CD4-positive, alpha-beta memory T cell (primary cell): ENCODE measurements at places on chromosomes 13 and 19. TPM values are rescaled to one million over a fixed set of nuclear protein-coding genes. Genes with fewer than 3 reads are reported as not detected.
A peak's percentile ranks its signal among the peaks of the same experiment; 100 is the strongest.

DNA sequence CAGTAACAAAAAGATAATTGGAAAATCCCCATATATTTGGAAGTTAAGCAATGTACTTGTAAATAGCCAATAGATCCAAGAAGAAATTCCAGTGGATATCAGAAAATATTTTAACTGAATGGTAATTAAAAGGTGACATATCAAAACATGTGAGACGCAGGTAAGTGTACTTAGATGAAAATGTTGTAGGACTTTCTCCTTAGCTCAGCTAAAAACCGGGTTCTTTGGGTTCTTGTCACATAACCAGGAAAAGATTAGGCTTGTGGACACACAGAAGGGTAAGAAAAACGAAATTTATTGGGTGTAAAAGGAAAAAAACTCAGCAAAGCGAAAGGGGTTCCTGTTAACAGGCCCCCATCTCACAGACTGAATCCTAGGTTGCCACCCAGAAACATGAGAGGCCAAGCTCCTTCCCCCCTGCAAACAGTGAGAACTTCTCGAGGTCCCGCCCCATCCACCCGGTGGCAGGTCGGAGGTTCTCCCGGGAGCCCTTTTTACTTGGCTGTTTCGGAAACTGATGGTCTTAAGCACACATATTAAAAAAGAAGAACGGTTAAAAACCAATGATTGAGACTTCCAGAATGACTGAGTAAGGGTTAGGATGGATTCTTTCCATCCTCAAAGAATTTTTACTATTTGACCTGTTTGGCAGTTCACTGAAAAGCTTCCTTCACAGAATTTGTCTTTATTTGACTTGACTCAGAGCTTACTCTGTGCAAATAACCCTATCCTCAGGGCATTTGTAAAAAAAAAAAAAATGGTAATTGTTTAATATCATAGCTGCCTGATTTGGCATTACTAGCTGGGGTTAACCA lies 3.1 kb upstream of the CCDC70 start:
- no peak for DNase-seq
- no peak overlapping the region for H3K4me3 ChIP-seq
- no peaks in the 10 kb centered on the region for H3K27me3 ChIP-seq
- H3K36me3 ChIP-seq, result no peaks in the 10 kb centered on the region
- no peak overlapping the region for H3K27ac ChIP-seq

DNA sequence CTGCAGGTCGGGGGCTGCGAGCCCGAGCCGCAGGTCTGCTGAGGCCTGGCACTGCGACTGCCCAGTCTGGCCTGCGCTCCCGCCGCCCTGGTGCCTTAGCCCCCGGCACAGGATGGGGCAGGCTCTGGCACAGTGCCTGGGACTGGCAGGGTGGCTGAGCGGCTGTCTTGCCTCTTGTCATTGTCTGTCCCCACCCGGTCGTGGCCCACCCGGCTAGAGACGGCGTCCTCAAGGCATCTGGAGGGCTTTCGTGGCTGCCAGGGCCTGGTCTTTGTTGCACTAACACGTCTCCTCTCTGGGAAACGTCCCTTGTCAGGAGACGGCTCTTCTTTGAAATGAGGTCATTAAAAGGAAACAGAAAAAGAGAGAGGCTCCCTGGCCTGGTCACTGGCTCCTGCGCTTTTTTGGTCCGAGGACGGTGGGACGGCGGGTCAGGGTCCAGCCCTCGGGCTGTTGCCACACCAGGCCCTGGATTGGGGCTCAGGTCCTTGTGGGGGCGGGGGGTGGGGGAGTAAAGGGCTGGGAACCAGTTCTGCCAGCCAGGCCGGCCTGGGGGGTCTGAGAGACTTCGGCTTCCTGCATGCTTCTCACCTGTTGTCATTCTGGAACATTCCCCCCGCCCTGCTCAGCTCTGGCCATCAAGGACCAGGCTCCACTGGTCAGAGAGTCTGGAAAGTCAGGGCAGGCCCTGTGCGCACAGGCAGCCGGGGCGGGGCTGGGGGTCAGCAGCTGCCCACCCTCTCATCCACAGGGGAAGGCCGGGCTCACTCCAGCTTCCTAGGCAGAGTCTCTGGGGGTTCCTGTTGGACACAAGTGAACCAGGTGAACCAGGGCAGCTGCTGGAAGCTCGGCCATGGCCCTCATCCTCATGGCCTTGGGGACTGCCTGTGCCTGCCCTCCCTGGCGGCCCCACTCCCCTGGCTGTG lies 6.2 kb upstream of the ZNF554 start:
- H3K4me3 ChIP-seq, result no peak overlapping the region
- H3K27ac ChIP-seq, result no peak overlapping the region
- DNase-seq, result no peak
- no peaks in the 10 kb centered on the region for H3K27me3 ChIP-seq
- peaks cover 7% of the 10 kb centered on the region for H3K36me3 ChIP-seq

GRCh38 chr13:36840718-36841250 lies 21.8 kb downstream of the RFXAP start:
- no peak for DNase-seq
- H3K27me3 ChIP-seq, result no peaks in the 10 kb centered on the region
- H3K4me3 ChIP-seq, result no peak overlapping the region
- no peak overlapping the region for H3K27ac ChIP-seq

- no peaks in the 10 kb centered on the region for H3K4me1 ChIP-seq
- no peak for DNase-seq
- H3K27ac ChIP-seq, result no peak overlapping the region
- no peaks in the 10 kb centered on the region for H3K27me3 ChIP-seq
- H3K36me3 ChIP-seq, result peaks cover 13% of the 10 kb centered on the region
- no peak overlapping the region for H3K4me3 ChIP-seq
Observed at GRCh38 chr13:51740698-51741097, 63.3 kb downstream of the DHRS12 start.

DNA sequence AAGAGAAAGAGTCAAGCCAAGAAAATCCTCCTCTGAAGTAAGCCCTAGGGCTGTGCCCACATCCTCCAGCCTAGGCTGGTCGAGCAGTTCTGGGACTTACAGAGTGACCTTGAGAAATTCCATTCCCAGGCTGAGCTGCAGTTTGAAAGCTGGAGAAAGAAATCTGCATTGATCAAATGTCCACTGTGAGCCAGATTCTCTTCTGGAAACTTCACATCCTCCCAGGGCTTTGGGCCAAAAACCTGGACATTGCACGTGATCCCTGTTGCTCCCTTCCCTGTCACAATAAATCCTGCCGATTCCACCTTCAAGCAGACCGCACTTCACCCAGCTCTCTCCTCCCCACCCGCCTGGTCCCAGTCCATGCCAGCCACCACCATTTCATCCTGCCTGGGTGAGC lies 15.7 kb downstream of the TMEM143 start:
- no peak overlapping the region for H3K4me3 ChIP-seq
- no peaks in the 10 kb centered on the region for H3K4me1 ChIP-seq
- H3K27ac ChIP-seq, result no peak overlapping the region
- no peaks in the 10 kb centered on the region for H3K27me3 ChIP-seq
- no peak for DNase-seq

- H3K4me1 ChIP-seq, result no peaks in the 10 kb centered on the region
- no peaks in the 10 kb centered on the region for H3K27me3 ChIP-seq
- H3K27ac ChIP-seq, result no peak overlapping the region
- no peaks in the 10 kb centered on the region for H3K36me3 ChIP-seq
- H3K4me3 ChIP-seq, result no peak overlapping the region
Observed at GRCh38 chr13:87622971-87623370, 48.2 kb upstream of the SLITRK5 start.

DNA sequence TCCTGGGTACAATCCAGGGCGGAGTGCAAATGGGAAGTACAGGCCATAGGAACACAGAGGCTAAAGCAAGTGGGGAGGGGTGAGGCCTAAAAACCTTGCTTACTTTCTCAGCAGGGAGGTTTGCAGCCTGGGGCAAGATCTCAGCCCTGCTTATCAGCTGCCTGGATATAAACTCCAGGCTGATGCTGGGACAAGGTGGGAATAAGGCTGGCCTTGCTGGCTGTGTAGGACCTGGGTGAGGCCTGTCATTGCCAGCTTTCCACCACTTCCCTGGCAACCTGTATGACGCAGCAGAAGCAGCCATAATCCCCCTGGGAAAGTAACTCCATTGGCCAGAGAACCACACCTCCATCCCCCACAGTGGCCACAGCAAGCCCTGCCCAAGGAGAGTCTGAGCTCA lies 279.1 kb upstream of the ATXN8OS start:
- no peaks in the 10 kb centered on the region for H3K27me3 ChIP-seq
- H3K4me3 ChIP-seq, result no peak overlapping the region
- no peaks in the 10 kb centered on the region for H3K36me3 ChIP-seq
- H3K4me1 ChIP-seq, result no peaks in the 10 kb centered on the region
- H3K27ac ChIP-seq, result no peak overlapping the region
- no peak for DNase-seq

DNA sequence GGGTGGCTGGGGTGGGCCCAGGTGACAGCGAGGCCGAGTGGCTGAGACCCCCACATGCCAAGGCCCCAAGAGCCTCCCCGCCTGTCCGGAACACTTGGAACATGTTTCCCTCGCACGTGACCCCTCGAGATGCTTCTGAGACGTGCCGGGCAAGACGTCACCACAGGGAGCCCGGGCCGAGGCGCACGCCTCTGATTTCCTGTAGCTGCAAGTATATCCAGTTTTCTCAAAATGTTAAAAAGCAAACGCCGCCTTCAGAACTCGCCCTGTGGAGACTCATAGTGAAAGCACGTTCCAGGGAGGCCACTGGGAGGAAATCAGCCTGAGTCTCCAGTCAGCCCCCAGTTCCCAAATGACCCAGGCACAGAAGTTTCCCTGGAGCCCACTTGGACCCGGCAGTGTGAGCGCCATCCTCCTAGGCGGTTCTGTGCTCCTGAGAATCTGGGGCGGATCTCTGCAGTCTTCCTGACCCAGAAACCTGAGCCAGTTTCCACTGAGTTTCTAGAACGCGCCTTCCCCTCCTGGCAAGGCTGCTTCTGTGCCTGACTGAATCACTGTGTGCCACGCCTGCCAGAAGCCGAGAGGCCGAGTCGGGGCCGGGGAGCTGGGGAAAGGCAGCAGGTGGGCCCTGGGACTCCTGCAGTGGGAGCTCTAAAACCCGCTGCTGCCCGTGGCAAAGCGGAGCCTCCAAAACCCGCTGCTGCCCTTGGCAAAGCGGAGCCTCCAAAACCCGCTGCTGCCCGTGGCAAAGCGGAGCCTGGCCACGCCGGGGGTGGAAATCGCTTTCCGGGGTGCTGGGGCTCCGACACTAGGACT lies 179.3 kb downstream of the KDM4B start:
- no peak overlapping the region for H3K4me3 ChIP-seq
- no peaks in the 10 kb centered on the region for H3K36me3 ChIP-seq
- DNase-seq, result no peak
- no peak overlapping the region for H3K27ac ChIP-seq
- no peaks in the 10 kb centered on the region for H3K27me3 ChIP-seq

GRCh38 chr13:31824705-31825517 lies 85.6 kb downstream of the RXFP2 start:
- no peak overlapping the region for H3K4me3 ChIP-seq
- peak; percentile 26 for DNase-seq
- H3K27me3 ChIP-seq, result no peaks in the 10 kb centered on the region
- peaks cover 5% of the 10 kb centered on the region for H3K4me1 ChIP-seq

GRCh38 chr13:105464249-105464648 lies 1071.2 kb downstream of the EFNB2 start:
- no peaks in the 10 kb centered on the region for H3K4me1 ChIP-seq
- H3K27me3 ChIP-seq, result no peaks in the 10 kb centered on the region
- no peaks in the 10 kb centered on the region for H3K36me3 ChIP-seq

- no peaks in the 10 kb centered on the region for H3K4me1 ChIP-seq
- H3K27ac ChIP-seq, result no peak overlapping the region
Observed at GRCh38 chr13:51874651-51875050, 12.9 kb downstream of the CCDC70 start.

RFPL4AL1 gene
- not detected for polyA plus RNA-seq

BRME1 gene
- polyA plus RNA-seq, result 0.41 TPM

C19orf85 gene
- polyA plus RNA-seq, result not detected

OR7A17 gene
- polyA plus RNA-seq, result not detected
